ENCODE measurements at places on chromosomes 16 and 17.

DNA sequence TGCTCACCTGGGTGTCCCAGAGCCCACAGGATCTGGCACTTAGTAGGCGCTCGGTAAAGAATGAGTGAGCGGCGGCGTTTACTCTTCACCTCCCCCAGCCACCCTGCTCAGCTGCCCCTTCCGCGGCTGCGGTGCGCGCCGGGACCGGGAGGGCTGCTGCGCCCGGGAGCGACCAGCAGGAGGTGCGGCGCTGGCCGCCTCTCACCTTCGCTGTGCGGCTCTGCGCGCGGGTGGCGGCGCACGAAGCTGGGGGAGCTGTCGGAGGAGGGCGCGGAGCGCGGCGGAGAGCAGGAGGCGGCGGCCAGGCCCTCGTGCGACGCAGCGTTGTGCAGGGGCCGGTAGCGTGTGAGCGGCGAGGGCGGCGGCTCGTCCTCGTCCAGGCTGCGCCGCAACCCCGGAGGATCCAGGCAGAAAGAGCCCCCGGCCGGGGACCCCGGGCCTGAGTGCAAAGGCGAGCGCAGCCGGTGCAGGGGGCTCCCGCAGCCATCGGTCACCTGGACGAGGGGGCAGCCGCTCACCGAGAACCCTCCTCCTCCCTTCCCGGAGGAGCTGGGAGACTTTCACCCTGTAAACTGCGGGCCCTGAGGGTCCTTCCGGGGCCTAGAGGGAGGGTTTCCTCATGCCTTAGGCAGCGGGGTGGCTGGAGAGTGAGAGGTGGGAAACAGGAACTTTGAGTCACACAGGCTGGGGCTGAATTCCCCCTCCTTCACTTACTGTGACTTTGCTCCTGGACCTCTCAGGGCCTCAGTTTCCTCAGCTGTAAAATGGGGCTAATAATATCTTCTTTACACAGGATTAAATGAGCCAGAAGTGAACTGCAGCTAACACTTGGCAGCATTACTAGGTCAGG lies 12.5 kb downstream of the SAMD14 start:
- DNase-seq, result peak; percentile 31

DNA sequence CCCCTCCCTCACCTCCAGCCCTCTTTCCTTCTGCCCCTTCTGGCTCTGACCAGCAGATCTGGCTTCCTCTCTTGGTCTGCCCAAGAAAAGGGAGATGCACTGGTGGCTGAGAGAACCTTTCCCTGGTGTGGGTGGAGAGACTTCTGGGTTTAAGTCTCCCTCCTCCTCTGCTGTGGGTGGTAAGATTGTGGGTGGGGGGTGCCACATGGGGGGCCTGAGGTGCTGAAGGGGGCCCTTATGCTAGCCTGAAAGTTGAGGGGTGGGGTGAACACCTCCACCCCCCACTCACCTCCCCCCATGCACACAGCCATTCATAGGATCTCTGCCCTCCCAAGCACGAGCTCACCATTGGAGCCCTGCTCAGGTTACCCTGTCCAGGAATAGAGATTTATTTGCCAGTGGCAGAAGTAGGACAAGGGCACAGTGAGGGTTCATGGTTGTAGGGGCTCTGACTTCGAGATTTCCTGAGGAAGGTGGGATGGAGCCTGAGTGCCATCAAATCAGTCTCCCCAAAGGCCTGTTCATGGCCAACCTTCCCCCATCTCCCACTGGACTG lies 1.7 kb upstream of the STAC2 start:
- no peak for DNase-seq

DNA sequence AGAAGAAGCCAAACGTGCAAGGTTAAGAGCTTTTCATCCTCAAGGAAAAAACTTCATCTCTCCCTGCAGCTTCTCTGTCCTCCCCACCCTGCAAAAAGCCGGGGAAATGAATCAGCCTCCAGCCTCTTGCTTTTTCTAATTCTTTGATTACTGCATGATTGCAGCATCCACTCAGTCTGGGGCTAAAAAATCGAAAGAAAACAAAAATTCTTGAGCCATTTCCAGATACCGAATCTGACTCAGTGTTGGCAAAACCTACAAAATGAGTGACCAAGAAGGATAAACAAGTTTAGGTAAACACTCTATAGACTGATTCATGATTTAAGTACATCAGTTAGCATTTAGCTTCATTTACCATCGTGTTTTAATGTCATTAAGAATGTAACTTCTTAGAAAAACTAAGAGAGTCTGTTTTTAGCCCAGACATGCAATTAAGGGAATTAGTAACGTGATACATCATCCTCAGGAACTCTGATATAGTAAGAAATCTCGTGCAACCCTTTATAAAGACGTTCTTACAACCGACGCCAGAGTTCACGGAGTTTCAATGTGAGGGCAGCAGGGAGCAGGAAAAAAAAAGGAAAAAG lies 287.3 kb upstream of the FOXF1 start:
- no peak for DNase-seq

- no peak for DNase-seq
Measured at GRCh38 chr16:35523991-35524390, 2064.6 kb downstream of the TP53TG3F start.

GRCh38 chr17:73278465-73279453 lies 17.1 kb upstream of the CPSF4L start:
- no peak for DNase-seq

- DNase-seq, result no peak
Measured at GRCh38 chr17:61073799-61074513, 325.7 kb upstream of the TBX2 start.

DNA sequence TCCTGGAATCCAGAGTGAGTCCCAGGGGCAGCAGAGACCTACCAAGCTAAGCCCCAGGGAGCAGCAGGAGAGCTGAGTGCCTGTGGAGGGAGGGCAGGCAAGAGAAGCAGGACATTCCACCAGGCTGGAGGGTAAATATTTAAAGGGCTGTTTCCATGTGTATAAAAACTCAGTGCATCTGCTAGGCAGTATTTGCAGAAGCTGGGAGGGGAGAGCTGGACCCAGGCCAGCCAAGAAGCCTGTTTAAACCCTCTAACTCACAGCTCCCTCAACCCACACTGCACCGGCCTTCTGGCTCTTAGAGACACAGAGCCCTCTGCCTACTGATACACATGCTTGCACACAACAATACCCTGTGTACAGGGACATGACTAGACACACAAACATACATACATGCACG lies 22.5 kb upstream of the TMEM132E start:
- DNase-seq, result no peak

GRCh38 chr16:80097098-80097497 lies 443.7 kb upstream of the DYNLRB2 start:
- DNase-seq, result no peak

DNA sequence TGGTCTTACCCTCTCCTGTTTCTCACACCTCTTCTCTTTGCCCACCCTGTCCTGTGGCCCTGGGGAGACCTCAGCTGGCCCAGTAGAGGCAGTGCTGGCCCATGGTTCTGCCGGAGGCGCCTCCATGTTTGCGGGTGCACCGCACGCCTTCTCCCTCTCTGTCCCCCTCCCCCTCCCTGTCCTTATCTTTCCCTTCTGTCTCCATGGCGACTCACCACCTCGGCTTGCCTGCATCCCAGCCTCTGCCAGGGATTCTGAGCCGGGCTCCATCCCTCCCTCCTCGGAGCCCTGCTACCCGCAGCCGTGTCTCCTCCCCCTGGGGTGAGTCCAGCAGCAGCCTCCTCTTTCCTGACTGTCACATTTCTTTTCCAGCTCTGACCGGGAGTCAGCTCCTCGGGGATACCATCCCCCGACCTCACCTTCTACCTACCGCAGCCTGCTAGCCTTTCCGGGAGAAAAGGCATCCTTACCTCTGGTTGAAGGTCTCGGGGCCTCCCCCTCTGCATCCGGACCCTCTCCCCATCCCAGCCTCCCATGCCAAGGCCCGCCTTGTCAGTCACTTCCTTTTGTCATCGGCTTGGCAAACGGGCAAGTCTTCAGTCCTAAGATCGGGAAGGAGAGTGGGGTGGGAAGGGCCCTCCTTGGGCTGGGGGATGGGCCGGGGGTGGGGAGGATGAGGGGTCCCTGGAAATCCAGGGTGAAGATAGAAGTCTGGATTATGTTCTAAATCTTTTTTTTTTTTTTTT lies at the start of gene RNF112:
Gene RNF112 (plus strand): TSS at position 358 of the 746 bp plus-strand sequence. CDS start 177 bp downstream, at position 535.
- DNase-seq, result no peak

DNA sequence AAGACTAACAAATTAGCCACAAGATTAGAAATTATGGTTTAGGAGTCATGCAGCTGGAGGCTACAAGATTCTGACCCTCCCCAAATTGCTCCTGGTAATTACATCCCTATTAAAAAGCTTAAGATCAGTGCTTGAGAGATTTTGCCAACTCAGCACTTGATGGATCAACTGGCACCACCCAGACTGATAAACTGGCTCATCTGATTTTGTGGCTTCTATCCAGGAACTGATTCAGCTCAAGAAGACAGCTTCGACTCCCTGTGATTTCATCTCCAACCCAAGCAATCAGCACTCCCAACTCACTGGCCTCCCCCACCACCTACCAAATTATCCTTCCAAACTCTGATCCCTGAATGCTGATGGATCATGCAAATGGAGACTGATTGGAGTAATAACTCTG lies 94.8 kb downstream of the TNFRSF13B start:
- no peak for DNase-seq

GRCh38 chr16:75420987-75421819 lies 12.1 kb downstream of the CFDP1 start:
- DNase-seq, result no peak

- no peak for DNase-seq
Measured at GRCh38 chr16:51797669-51798259, 646.7 kb upstream of the SALL1 start.

DNA sequence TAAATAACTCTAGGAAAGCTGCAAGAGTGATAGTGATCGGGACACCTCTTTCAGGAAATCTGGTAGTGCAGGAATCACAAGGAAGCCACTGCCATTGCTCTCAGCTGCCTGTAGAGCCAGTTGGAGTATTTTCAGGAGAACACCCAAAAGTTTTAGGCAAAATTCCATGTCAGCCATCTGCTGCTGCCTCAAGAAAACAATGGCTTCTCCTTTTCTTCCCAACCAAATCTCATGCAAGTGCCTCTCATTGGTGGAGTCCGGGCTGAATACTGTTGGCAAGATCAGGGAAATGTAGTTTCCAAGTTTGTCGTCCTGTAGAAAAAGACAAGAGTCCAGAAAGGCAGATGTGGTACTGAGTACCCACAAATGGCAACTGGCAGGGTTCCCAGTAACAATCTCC lies 54.9 kb upstream of the TANC2 start:
- DNase-seq, result no peak

DNA sequence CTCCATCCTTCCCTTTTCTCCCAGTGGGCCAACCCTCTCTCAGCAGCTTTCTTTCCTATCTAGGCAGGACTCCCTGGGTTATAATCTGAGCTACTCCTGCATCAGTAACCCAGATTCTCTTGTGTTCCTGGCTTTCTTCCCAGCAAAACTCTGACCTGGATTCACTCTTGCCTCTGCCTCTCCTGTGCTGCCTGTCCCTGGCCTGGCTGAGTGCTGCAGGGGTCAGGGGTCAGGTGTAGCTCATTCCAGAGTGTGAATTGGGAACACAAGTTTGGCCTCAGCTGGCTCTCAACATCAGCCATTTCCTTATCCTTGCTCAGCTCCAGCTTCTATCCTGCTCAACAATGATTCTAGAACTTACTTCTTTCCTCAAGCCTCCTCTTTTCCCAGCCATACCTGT lies 2.5 kb upstream of the ST6GALNAC2 start:
- no peak for DNase-seq

GRCh38 chr17:6868582-6868981 lies 37.1 kb upstream of the TEKT1 start:
- DNase-seq, result peak; percentile 84
